ENCODE measurements at places on chromosomes 5 and 9.

GRCh38 chr5:54990841-54991258, 5.5 kb upstream of the ESM1 start:
- no peak for DNase-seq

GRCh38 chr5:82058710-82059109, 86.9 kb downstream of the ATG10 start:
- no peak for DNase-seq

- DNase-seq, result no peak
These were observed 14.2 kb downstream of the HOMER1 start for GRCh38 chr5:79499640-79500273.

- no peak for DNase-seq
These were observed 52.3 kb upstream of the APC start for GRCh38 chr5:112685386-112685785.

- no peak for DNase-seq
These were observed 8.4 kb upstream of the RUSC2 start for GRCh38 chr9:35481347-35481975.

DNA sequence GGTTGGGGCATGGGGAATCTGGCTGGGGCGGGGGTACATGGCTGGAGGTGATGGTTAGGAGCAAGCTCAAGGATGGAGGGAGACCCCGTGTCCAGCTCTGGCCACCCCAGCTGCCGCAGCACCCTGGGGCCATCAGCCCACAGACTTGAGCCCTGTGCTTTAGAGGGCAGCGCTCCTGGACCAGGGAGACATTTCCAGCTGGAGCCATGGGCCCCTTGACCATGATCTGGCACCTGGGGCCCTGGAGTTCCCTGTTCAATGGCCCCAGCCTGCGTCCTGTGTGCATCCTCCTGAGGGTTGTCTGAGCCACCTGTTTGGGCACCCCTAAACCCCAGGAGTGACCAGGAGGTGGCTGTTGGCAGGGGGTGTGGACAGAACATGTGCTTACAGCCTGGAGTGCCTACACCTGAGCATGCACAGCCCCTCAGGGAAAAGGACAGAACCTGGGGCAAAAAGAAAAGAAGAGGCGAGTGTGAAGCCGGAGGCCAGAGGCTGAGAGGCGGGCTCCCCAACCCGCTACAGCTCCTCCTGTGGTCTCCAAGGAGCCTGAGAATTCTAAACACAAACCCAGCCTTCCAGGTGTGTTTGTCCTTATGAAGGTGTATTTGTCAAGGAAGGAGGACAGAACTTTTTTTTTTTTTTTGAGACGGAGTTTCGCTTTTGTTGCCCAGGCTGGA, 126.7 kb downstream of the C9orf50 start:
- no peak for DNase-seq

- no peak for DNase-seq
These were observed 44.2 kb downstream of the SARDH start for GRCh38 chr9:133693703-133694529.

- DNase-seq, result peak; percentile 69
These were observed 456.2 kb downstream of the RASEF start for GRCh38 chr9:82606492-82607382.

DNA sequence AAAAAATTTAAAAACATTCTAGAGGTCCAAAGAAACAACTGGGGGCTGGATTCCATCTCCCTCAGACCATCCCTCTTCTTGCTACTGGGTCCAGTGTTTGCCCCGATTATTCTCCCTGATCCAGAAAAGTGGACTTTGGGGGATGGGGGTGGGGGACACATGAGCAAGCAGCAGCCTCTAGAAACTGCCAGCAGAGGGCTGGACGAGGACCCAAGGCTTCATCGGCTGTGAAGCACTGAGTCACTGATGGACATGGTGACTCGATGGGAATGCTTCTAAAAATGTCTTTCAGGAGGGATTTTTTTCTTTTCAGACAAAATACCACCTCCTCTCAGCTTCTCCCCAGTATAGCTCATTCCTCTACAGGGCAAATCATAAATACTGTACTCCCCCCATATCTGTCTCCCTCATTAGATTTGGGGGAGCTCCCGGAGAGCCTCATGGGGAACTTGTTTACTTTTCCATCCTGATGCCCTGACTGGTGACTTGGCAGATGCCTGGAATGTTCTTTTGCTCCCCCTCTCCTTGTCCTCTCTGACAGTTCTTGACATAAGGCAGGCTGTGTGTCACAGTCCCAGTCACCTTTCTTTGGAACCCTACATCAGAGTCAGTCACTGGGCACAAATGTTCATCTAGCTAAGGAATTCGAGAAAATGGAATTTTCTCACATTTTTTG, 67.2 kb upstream of the STC2 start:
- DNase-seq, result no peak

GRCh38 chr9:34862836-34863235, 95.2 kb upstream of the PHF24 start:
- no peak for DNase-seq

GRCh38 chr9:131304676-131305355, 15.3 kb downstream of the PLPP7 start:
- DNase-seq, result no peak

- DNase-seq, result no peak
These were observed 1.1 kb downstream of the UGCG start for GRCh38 chr9:111897601-111898137.
